ENCODE measurements at places on chromosomes 2 and 18.

GRCh38 chr2:44731505-44731904 is 210.0 kb upstream of the SIX3 start:
- DNase-seq, result no peak

GRCh38 chr2:109558076-109558882 is 55.5 kb downstream of the SEPTIN10 start:
- no peak for DNase-seq

- peak; percentile 32 for DNase-seq
Observed at GRCh38 chr2:148674063-148675020, 29.8 kb downstream of the EPC2 start.

- DNase-seq, result no peak
Observed at GRCh38 chr2:65267008-65267407, 39.4 kb downstream of the ACTR2 start.

DNA sequence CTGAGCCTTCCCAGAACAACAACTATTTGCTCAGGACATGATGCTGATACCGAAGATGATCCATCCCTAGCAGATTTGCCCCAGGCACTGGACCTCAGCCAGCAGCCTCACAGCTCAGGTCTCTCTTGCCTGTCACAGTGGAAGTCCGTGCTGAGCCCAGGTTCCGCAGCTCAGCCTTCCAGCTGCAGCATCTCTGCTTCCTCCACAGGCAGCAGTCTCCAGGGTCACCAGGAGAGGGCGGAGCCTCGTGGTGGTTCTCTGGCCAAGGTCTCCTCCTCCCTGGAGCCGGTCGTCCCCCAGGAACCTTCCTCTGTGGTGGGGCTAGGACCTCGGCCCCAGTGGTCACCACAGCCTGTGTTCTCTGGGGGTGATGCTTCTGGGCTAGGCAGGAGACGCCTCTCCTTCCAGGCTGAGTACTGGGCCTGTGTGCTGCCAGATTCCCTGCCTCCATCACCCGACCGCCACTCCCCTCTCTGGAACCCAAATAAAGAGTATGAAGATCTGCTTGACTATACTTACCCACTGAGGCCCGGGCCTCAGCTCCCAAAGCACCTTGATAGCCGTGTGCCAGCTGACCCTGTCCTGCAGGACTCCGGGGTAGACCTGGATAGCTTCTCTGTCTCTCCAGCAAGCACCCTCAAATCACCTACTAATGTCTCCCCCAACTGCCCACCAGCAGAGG is 15.4 kb downstream of the CEP68 start:
- DNase-seq, result no peak

DNA sequence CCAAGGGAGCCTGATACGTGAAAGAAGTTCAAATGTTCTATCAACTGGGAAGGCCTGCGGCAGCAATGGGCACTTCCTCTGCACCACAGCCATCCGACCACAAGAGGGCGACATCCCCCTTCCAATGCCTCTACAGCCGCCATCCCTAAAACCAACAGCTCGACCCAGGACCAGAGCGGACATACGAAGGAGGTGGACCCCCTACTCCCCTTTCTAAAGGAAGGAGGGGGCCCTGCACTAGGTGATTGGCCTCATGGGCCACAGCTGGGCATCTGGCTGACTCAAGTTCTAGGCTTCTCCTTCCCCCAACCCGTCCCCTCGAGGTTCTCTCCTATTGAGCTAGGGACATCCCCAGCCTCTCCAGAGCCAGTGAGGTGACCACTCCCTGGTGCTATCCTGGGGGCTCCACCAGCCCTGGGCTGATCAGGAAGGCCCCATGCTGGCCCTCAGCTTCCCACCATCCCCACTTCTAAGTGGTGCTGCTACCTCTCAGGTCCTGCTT is 217.2 kb downstream of the TNS1 start:
- peak; percentile 78 for DNase-seq

- no peak for DNase-seq
Observed at GRCh38 chr18:74980669-74981068, 228.3 kb downstream of the PTGR3 start.

GRCh38 chr18:22868831-22869230 is 64.3 kb upstream of the RBBP8 start:
- DNase-seq, result no peak

GRCh38 chr2:36060133-36060532 is 295.4 kb upstream of the CRIM1 start:
- no peak for DNase-seq

DNA sequence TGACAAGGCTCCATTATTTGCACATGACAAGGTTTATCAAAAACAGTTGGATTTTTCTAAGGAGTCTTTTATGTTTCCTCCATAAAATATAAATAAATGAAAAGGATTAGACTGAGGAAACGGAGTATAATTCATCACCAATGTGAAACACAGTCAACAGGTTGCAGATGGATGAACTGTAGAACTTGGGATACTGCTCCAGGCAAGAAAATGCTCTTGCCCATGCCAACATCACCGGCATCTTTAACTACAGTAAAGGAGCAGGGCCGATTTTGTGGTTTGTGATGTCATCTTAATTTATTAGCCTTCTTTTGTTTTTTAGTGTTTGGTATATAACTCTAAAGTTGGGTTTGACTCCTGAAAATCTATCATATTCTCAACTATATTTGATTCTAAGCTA is 577.3 kb downstream of the EPHA4 start:
- no peak for DNase-seq

DNA sequence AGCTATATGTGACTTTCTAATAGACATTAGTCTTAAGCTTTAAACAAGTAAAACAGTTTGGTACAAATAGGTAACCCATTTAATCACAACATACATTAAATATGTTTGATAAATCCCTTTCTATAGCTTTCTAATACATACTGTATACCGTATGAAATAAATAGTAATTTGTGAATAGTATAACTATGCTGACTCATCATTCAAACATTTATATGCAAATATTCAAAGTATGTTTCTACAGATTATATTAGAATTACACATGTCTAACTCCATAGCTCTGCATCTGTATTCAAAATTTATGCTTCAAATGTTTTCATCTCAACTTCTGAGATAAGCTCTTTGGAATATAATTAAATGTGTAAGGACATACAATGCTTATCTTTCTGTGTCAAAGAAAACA is 142.7 kb upstream of the ZNF804A start:
- DNase-seq, result no peak

- no peak for DNase-seq
Observed at GRCh38 chr2:28950941-28951630, 30.0 kb upstream of the TOGARAM2 start.

- DNase-seq, result peak; percentile 53
Observed at GRCh38 chr2:44169155-44169898, 652 bp downstream of the PPM1B start.

DNA sequence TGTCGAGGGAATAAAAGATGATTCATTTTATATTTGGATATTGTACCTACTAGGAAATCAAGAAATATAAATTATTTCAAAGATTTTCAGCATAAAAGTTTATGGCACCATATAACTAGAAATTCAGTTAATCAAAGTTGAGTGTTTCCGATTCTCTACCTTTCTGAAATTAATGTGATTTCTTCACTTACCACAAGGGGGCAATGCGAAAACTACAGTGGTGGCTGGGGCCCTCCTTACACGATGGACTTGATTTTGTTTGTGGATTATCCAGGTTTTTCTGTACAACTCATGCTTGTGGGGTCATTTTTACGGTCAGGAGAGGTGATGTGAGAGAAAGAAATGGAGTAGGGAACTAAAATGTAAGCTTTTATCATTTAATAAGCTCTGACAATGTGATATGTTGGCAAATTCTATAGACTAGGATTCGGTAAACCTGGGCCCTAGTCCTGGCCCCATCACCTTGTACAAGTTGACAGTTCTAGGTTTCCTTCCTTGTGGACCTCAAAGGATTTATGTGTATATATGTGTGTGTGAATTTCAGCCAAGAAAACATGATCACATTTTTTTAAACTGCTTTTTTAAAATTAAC is 47.6 kb downstream of the G6PC2 start:
- DNase-seq, result no peak

- no peak for DNase-seq
Observed at GRCh38 chr2:30799366-30799765, 7.9 kb downstream of the CAPN13 start.

GRCh38 chr2:71922499-71923142 is 225.0 kb downstream of the CYP26B1 start:
- no peak for DNase-seq

GRCh38 chr2:184419744-184420143 is 178.6 kb upstream of the ZNF804A start:
- DNase-seq, result no peak

GRCh38 chr2:184727813-184728212 is 129.5 kb downstream of the ZNF804A start:
- no peak for DNase-seq

Data from stimulated activated CD4-positive, alpha-beta T cell treated with anti-CD3 and anti-CD28 coated beads, Interleukin-4, amount 100 ng/mL, for 24 hours (primary cell).